ENCODE measurements at places on chromosomes 1 and 21. TPM values are rescaled to one million over a fixed set of nuclear protein-coding genes. Genes with fewer than 3 reads are reported as not detected.

DNA sequence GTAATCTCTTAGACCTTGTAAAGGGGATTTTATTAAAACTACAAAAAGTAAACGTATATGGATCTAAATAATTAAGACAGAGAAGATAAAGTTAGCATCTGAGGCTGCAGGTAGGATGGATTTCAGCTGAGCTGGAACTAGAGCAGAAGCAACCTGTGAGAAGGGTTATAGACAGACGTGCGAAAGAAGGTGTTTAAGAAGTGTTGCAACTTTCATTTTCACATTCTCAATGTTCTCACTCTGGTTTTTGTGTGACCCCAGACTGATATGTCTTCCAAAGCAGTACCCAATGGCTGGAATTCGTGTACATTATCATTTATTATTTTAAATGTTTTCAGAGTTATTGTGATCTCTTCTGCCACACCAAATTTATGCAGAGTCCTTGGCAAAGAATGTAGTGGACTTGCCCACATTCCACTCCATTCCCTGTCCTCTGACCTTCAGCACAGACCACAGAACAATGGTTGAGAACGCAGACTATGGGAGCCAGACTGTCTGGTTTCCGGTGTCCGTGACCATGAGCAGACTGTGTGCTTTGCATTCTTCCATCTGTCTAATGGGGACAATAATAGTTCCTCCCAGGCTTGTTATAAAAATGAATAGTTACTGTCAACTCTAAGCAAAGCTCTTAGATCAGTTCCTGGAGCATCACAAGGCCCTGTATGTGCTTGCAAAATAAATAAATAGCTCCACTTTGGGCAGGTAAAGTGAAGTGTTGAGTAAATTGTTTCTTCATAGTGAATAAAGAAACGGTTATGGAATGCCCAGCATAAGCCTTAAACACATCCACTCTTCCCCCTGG lies 140.6 kb upstream of the SAMSN1 start:
- peak; percentile 74 for DNase-seq

DNA sequence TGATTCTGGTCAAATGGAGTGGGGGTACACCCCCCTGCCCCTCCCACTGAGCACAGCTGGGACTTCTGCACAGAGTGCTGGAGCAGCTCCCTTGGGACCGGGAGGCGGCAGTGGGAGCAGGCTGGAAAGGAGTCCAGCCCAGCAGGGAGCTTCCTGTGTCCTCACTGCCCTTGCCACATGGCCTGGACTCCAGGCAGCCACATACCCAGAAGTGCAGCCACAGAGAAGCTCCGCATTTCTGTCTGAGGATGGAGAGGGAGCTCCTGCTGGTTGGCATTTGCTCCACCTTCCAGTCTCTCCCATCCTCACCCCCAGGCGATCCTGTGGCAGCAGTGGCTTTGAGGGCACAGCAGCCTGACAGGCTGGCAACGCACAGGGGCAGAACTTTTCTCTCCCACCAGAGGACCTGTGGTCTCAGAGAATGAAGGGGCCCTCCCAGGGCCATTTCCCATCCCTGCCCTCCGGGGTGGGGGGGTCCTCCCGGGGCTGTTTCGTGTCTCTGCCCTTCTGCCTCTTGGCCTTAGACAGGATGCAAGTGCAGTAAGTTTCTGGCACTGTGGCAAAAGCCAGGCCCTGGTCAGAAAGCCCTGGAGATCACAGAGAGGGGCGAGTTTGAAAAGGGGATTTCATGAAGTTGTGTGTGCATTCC lies 103.6 kb upstream of the COL6A1 start:
- DNase-seq: peak; percentile 64

- DNase-seq: no peak
Observed at GRCh38 chr1:67298762-67299161, 8.9 kb upstream of the IL12RB2 start.

PGLYRP3 gene
- not detected for polyA plus RNA-seq

FCRLA gene
- polyA plus RNA-seq: 142 TPM

Data from spleen (tissue), 13 donors.